Fibroblast of villous mesenchyme (primary cell): ENCODE measurements at places on chromosomes 6 and 20. TPM values are rescaled to one million over a fixed set of nuclear protein-coding genes. Genes with fewer than 3 reads are reported as not detected.

Gene VSTM2L
- total RNA-seq, result 0.32 and 1.3 TPM in 2 replicates

Gene SF3B5
- 78.6 and 92.8 TPM in 2 replicates for total RNA-seq

Gene FAM209B
- total RNA-seq, result not detected in 2 replicates

Gene NNAT
- 1.3 and 1.6 TPM in 2 replicates for total RNA-seq

Gene TINAG
- total RNA-seq, result not detected in 2 replicates

Gene HLA-DQB2
- total RNA-seq, result not detected in 2 replicates

Gene HSPA12B
- under 0.01 TPM in 1 of 2 replicates, not detected in the other for total RNA-seq

Gene HDGFL1
- not detected in 2 replicates for total RNA-seq

- DNase-seq, result no peak
These were observed 212.2 kb downstream of the UST start for GRCh38 chr6:148959008-148959407.

DNA sequence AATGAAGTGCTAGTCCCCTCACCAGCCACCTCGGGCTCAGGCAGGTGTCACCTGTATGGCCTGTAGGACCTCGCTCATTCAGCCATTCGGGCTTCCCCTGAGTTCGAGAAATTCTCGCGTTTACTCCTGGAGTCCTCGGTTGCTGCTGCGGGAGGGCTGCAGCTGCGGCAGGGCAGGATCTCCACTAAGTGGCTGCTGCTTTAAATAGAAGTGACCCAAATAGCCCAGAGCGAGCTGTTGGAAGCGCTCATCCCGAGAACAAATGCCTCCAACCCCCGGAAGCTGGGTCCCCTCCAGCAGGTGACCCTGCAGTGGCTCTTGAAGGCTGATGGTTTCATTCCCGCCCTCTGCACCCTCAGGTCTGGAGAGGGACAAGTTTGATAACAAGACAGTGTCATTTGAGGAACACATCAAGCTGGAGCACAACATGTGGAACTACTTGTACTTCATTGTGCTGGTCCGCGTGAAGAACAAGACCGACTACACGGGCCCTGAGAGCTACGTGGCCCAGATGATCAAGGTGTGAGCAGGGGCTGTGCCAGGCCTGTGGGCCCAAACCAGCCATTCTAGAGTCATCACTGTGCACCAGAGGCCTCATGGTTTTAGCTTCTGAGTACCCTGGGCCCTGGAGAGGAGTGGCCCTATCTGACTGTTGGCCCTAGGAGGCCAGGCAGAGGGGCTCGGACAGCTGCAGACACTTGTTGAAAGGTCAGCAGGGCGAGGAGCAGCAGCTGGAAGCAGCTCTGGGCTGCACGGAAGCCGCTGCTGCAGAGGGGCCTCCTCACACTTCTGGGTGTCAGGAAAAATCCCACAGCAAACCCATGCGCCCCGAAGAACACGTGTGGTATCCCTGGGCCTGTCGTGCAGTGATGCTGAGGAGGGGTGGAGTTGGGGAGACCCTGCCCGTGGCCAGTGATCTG lies 18.1 kb downstream of the UQCC2 start:
- peak; percentile 18 for DNase-seq

DNA sequence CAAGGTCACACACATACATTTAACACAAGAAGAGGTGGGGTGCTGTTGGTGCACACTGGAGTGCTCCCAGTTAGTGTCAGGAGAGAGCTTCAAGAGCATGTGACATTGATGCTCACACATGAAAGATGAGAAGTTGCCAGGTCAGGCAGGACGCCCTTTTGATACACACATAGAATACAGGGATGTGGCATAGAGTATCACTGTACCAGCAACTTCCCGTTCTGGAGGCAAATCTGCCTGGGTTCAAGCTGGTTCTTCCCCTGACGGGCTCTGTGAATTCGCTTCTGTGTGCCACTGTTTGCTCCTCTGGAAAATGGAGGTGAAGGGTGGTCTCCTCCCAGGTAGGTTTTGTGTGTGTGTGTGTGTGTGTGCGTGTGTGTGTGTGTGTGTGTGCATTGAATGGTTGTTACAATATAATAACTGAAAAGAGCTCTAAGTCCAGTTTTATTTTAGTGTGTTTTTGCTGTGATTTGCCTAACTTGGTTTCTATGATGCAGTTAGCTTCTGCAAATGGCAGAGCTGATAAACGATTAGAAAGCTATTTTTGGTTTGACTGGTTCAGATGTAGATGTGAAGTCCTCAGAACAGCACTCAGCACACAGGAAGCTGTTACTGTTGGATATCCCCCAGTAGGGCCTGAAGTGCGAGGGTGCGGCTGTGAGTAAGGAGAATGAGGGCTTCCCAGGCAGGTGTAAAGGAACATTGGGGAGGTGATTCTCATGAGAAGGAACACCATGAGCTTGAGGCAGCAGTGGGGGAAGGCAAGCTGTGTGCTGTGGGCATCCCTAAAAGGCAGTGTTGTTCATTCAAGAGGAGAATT lies 53.4 kb downstream of the HIVEP1 start:
- no peak for DNase-seq

- DNase-seq, result no peak
These were observed 85.4 kb downstream of the THBS2 start for GRCh38 chr6:169168302-169168630.

- DNase-seq, result no peak
These were observed 363.6 kb upstream of the POU3F2 start for GRCh38 chr6:98470821-98471220.

DNA sequence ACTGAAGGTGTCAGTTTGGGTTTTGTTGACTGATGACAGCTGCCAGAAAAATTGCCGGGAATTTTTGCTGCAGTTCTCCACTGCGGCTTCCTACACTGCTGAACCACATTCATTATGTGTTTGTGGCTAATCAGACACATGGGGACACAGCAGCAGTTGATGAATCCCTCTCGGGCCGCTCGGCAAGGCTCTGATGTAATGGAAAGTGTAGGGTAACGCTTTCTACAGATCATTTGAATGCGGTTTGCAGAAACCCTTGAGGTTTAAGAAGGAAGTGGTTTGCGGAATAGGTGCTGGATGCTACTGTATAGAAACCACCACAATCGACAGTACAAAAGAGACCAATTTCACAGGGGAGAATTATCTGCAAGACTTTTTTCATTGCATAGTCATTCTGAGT lies 138.7 kb upstream of the SASH1 start:
- DNase-seq, result peak; percentile 41

DNA sequence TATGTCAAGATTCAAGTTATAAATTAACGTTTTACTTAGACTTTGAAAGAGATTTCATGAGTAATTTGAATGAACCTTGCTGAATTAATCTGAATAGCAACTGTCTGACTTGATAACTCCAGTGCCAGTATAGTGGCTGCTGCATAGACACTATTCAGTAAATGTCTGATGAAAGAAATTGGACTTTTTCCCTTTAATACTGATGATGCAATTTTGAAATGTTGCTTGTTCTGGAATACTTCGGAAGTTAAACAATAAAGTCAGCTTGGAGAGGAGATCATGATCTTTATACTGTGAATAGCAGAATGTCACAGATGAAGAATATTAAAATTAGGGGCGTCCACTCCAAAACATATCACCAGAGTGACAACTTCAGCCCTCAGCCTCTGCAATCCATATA lies 3.6 kb upstream of the PGBD1 start:
- DNase-seq, result no peak

- peak; percentile 28 for DNase-seq
These were observed 67.8 kb downstream of the SCAND1 start for GRCh38 chr20:35886537-35886936.

GRCh38 chr20:4332121-4332860 lies 316.9 kb upstream of the RNF24 start:
- no peak for DNase-seq

DNA sequence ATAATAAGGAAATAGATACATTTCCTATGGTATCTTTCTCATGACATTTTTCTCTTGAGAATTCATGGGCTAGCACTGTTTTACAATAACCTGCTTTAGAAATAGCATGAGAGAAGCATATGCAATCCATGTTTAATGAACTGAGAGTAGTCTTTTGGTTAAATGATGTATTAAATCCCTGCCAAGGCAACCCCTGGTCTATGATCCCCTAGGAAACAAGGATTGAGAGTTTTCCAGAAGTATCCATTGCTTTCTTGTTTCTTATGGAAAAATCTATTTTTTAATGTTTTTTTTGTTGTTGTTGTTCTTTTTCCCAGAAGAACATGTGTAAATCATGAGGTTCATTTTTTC lies 390.5 kb upstream of the HSF2 start:
- DNase-seq, result no peak
